ENCODE measurements at places on chromosomes 16 and 17.

DNA sequence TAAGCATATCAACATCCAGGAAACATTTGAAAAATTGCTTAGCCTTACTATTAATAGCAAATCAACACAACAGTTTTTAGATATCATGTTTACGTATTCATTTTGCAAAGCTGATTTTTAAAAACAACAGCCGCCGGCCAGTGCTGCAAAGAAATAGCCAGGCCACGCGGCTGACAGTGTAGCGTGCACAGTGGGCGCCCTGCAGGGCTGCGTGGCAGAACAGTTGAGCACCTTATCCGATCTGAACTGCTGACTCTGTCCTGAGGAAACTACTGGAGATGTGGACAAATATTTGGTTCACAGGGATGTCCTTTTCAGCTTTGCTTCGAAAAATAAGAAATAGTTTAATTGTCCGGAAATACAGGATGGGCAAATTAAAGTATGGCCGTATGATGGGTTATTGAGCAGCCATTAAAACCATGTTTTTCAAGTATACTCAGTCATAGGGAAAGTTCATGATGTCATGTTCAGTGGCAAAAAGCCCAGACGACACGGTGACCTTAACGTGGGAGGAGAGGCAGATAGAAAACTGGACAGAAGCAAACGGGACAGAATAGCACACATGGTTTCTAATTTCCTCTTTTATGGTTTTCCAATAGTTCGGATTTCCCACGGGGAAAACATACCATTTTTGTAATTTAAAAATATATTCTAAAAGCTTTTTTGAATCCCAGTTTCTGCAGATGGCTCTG lies 52.4 kb upstream of the ENDOV start:
- no peak for DNase-seq

GRCh38 chr16:2229091-2229490 lies 5.7 kb downstream of the E4F1 start:
- no peak for DNase-seq

GRCh38 chr16:55660828-55661227 lies 5.0 kb downstream of the SLC6A2 start:
- DNase-seq: no peak

GRCh38 chr17:29445844-29446243 lies 55.7 kb downstream of the TAOK1 start:
- no peak for DNase-seq

DNA sequence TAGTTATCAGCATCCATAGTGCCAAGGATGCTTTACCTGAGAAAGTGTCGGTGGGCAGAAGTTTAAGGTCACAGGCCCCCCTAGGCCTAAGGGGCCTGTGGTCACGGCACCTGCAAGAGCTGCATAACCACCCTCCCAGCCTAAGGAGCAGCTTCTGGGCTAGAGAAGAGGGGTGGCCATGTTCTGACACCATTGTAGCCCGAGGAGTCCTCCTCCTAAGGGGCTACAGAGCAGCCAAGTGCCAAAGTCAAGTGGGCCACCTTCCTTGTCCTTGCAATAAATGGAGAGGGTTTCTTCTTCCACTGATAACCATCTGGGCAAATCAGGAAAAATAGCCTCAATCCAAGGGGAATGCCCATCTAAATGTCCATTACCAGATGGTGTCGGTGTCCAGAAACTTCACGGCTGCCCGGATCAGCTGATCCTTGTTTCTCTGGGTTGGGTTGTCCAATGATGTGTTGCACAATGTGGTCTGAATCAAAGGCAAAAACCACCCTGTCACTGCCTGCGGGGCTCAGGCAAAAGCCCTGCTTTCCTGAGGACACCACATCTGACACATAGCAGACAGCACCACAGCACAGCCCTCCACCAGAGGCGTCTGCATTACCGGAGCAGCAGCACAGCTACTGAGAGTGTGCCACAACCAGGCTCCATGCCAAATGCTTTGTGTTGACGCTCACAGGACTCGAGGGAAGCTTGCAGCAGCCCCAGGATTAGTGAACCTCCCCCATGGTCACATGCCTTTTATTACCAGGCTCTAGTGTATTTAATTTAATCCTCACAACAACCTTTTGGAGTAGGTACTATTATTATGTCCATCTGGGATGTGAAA lies 12.8 kb downstream of the ATPAF2 start:
- no peak for DNase-seq
